NCI-H526 (cell line): ENCODE measurements at places on chromosomes 4 and X.

DNA sequence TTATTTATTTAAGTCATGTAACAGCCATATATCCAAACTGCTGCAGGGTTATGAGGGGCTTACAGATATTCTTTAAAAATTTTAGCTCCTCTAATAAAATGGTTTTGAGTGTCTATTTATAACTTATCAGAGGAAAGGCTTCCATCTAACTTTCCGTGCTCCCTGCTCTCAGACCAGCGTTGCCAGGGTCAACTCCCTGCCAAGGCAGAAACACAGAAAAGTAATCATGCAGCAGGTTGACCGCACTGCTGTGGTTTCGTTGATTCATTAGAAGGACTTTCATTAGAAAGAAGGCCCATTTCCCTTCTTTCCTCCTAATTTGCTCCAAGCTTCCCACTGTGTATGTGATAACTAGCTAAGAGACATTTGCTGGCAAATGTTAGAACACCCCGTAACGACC, 33.9 kb downstream of the BCLAF3 start:
- no peak for DNase-seq

DNA sequence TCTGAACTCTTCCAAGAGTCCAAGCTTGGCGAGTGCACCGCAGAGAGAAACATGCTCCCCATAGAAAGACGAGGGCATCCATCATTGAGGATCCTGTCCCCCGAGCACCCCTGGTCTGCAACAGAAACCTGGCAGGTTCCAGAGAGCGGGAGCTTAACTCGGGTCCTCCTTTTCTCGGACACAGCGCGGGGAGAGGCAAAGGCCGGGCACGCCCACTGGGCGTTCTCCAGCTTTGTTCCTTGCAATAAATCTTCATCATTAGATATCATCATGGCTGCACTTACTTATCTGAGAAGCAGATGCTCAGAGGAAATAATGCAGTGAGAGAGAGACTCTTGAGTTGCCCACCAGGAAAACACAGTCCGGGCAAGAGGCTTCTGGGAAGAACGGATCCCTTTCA, 90.1 kb upstream of the PSAPL1 start:
- DNase-seq = no peak

DNA sequence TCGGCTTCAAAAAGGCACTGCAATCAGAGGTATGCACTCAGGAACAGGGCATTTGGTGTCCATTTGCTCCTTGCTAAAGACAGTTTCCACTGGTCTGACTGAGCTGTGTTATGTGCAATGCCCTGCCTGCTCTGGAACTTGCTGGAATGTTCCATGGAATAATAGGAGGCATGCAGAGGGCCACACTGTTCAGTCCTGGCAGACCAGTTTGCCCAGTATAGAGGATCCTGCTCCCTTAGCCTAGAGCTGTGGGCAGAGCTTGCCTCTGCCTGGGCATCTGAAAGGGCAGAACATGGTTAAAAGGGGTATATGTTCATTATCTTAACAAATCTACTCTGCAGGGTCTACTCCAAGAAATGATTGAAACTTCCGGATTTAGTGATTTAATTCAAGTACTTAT, 27.8 kb upstream of the CD99L2 start:
- DNase-seq = no peak

- DNase-seq = no peak
These were observed 92.2 kb upstream of the SPRY1 start for GRCh38 chr4:123304151-123304964.

DNA sequence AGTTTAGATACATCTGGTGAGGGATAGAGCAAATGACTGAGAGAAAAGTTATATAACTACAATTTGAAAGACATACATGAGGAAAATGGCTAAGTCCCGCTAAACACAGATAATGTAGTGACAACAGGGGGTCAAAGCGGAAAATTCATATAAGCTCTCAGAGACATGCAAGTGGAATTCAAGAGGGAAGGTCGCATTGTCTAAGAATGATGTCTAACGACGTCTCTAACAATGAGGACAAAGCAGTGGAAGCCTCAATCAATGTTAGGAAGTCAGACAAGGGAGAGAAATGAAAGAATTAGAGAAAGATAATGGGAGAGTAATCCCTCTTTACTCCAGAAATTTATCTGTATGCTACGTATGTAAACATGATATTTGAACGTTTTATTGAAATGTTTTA, 113.4 kb downstream of the ANTXR2 start:
- DNase-seq = no peak

GRCh38 chr4:99352602-99353537, at the start of gene ADH1C:
Gene ADH1C (minus strand): TSS chr4:99352746. CDS start chr4:99352675, 71 bp downstream.
- no peak for DNase-seq
